ENCODE measurements at places on chromosomes 12 and 14.

DNA sequence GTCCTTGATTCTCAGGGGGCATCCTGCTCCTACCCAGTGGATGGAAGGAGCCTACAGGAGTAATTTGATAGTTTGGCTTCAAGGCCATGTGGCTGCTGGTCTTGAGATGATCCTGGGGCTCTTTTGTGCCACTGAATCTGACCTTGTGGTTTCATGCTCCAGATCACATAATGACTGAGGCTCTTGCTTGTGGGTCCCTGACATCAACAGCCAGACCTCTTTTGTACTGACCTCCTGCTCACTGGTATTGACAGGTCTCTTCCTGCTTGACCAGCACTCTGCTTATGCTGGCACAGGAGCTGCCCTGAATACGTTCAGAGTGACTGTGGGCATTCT lies 23.2 kb upstream of the JPH4 start:
- no peak for DNase-seq

DNA sequence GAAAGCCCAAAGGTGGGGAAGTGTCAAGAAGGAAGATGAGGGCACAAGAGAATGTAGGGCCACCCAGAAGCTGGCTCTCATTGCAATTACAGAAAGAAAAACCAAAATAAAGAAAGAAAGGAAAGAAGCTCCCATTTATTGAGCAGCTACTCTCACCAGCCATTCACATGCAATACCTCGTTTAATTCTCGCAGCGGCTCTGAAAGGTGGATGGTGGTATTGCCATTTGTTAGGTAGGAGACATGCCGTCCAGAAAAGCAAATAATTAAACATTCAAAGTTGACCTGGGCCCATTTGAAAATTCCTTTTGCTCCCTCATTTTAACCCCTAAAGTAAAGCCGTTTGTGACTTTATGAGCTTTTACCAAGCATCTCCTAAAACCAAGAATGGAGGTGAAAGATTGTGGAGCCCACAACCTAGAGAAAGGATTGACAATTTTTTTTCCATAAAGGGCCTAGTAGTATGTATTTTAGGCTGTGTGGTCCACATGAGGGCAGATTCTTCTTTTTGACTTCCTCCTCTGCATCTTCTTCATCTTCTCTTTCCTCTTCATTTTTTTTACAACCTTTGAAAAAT lies 5.3 kb downstream of the SERPINA3 start:
- no peak for DNase-seq

GRCh38 chr12:106031761-106032622 lies 106.8 kb downstream of the NUAK1 start:
- no peak for DNase-seq

DNA sequence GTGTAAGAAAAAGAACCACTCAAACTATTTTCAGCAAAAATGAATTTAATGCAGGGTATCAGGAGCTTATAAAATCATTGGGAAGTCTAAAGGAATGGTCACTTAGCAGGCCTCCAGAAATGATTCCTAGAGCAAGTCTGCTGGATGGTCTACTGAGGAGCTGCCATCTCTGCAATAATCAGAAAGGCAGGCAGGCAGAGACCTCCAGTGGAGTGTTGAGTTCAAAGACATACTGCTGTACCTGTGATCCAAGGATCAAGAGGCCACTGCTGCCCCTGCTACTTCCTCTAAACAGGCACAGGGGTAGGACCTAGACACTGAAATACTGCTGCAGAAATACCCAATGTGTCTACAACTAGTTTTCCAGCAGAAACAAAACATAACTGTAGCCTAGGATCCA lies 14.5 kb upstream of the KICS2 start:
- no peak for DNase-seq

- no peak for DNase-seq
These were observed 24.9 kb downstream of the RIN3 start for GRCh38 chr14:92538412-92538985.

GRCh38 chr14:54253195-54253947 lies 143.4 kb upstream of the CDKN3 start:
- DNase-seq = no peak

GRCh38 chr14:75803765-75804164 lies 142.7 kb downstream of the TTLL5 start:
- no peak for DNase-seq

DNA sequence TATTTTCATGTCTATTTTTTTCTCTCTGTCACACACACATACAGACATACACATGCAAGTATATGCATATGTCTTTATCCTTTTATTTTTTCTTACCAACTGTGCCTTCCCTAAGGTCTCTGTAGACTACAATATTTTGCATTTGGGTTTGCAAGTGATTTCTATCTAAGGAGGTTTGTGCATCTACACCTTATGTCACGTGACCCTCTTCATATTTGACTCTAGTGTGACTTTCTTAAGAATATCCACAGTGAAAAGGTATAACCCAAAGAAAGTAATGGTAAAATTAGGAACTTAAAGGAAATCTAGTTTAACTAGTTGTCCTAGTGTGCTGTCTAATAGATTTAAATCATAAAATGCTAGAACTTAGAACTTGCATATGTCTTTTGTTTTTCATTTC lies 298.8 kb upstream of the LRIG3 start:
- DNase-seq = no peak

DNA sequence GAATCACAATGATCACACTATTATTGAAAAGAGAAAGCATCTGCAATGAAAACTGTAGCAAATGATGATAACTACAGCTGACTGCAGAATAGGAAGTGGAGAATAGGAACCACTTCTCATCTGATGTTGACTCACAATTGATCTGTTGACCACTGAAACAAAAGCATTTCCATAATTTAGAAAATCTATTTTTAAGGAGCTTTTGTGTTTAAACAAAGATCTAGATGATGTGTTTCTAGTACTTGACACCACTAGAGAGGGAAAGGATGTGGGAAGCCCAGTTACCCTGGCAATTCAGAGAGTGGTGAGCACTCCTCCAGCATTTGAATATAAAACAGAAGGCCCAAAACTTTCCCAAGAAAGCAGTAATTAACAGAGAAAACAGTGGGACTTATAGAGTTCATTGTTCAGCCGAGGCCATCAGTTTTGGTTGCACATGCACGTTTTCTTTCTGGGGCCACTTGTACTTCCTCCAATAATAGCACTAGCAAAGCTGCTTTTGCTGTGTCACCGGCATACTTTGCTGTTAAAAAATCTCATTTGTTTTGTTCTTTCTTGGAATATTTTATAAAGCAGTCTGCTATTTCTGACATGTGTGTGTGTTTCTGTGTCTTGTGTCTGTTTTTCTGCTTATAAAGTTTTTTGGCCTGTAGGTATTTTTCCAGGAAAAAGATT lies 76.1 kb upstream of the HECTD1 start:
- DNase-seq = no peak

- no peak for DNase-seq
These were observed 85.6 kb downstream of the SYNE2 start for GRCh38 chr14:63938198-63939005.

DNA sequence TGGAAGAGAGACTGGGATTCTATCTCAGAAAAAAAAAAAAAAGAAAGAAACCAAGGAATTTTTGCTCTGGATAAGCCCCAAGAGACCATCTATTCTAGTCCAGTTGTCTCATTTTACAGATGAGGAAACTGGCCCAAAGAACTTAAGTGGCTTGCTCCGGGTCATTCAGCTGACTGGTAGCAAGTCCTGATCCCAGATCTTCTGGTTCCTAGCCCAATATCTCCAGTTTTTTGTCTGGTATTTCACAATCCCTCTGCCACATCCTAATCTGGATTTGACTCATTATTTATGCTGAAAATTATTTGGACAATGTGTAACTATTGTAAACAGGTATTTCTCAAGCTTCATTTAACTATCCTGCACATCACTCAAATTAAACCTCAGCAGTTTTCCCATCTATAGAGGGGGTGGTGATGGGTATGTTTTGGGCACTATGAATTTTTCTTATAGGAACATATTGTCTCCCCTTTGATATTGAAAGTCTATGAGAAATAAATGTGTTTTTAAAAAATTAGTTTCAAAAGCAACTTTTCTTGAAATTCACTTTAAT lies 43.4 kb downstream of the PPP2R5E start:
- DNase-seq = no peak

- DNase-seq = no peak
These were observed 420.9 kb downstream of the PCNX1 start for GRCh38 chr14:71328183-71328582.

- no peak for DNase-seq
These were observed 2.1 kb upstream of the DLST start for GRCh38 chr14:74879427-74880182.
